ENCODE measurements at places on chromosomes 4 and X.

GRCh38 chr4:124322234-124323065 is 390.1 kb downstream of the ANKRD50 start:
- no peak for DNase-seq

DNA sequence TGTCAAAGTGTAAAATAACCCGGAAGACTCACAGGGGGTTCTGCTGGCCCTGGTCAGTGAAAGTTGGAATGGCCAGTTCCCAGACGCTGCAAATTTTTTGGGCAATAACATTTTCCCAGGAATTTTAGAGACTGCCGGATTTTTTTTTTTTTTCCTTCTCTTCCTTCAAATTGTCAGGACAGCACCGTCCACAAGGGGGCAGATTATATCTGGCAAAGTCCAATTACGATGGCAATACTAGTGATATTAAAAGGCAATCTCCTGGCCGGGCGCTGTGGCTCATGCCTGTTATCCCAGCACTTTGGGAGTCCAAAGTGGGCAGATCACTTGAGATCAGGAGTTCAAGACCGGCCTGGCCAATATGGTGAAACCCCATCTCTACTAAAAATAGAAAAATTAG is 20.5 kb downstream of the SLC25A5 start:
- DNase-seq: no peak

GRCh38 chrX:149540131-149540620 is 636 bp upstream of the EOLA1 start:
- peak; percentile 34 for DNase-seq

DNA sequence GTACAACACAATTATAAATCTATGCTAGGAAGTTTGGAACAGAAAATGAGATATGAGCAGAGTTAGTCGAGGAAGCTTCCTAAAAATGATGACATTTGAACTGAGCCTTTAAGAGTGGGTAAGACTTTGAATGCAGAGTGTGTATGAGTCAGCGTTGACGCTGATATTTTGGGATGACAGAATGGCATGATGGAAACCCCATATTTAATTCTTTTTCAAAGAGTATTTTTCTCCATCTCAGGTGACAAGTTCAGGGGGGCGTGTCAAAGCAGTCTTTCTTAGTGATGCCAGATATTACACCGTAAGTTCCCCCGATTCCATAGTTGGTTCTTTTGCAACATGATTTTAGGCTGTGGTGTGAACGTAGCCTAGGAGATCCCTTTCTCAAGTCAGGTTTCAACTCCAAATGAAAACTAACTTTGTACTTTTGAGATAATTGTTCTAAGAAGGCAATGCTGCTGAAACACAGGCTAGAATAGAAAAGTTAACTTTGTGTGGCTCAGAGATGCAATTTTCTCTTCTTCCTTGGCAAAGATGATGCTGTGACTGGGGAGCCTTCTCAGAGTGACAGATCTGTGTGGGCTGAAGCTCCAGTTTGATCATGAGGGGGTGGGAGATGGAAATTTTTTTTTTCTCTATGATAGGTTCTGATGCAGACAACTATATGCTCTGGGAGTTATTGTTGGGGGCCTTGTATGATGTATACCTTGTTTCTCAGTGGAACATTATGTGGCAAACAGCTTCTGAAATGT is 59.2 kb downstream of the GLUD2 start:
- DNase-seq: no peak

GRCh38 chrX:39677978-39678791 is 419.6 kb downstream of the BCOR start:
- DNase-seq: no peak

GRCh38 chr4:121898150-121898549 is 27.9 kb upstream of the BBS7 start:
- DNase-seq: no peak

DNA sequence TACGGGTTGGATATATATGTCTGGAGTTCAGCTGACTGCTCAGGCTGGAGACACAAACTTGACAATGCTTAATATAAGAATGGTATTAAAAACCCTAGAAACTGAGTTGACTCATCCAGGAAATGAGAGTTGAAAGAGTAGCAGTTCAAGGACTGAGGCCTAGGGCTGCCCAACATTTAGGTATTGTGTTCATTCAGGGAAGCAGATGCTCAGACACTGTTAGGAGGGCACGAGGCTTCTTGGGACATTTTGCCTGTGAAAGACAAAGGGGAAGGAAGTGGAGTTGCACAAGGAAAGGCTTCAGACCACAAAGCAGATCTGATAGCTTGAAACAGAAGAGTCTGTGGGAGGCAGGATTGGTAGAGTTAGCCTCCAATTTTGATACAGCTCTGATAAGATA is 52.0 kb upstream of the HS3ST1 start:
- no peak for DNase-seq

DNA sequence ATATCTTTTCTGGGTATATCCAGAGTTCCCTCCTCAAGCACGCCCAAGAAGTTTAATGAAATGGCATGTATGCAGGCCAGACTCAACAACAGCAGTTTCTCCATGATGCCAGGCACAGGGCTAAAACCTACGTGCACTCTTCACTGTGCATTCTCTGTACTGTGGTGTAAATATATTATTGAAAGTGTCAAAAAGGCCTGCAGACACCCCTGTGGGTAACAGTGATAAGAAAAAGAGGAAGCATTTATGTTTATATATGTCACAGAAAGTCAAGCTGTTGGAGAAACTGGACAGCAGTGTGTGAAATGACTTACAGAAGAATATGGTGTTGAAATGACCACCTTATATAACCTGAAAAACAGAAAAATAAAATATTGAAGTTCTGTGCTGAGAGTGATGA is 29.6 kb upstream of the DCAF8L1 start:
- no peak for DNase-seq

DNA sequence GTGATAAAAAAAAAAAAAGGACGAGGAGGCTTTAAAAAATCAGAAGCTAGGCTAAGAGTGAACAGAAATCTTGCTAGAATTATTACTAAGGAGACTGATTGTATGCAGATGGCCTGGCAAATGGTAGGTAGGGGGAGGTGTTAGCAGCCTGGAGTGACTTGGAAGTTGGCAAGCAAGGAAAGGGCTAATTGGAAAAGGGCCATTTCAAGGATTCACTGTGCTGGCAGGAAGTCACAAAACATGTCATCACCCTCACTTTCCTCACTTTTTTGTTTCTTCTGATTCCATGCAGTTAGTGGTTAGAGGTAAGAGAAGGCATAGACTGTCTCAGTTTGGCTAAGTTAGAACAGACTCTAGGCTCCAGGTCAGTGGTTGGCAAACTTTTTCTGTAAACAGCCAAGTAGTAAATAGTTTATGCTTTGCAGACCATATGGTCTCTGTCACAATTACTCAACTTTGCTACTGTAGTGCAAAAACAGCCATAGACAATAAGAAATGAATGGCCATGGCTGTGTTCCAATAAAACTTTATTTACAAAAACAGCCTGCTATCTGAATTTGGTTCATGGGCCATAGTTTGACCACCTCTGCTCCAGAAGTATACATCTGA is 646.5 kb upstream of the ACTRT1 start:
- DNase-seq: no peak

DNA sequence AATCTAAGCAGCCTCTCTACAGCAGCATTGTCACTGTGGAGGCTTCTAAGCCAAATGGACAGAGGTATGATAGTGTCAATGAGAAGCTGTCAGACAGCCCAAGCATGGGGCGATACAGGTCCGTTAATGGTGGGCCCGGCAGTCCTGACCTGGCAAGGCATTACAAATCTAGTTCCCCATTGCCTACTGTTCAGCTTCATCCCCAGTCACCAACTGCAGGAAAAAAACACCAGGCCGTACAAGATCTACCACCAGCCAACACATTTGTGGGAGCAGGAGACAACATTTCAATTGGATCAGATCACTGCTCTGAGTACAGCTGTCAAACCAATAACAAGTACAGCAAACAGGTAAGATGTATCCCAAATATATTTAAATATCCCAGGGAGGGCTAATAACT is 4.1 kb downstream of the PCDH7 start:
- no peak for DNase-seq

GRCh38 chr4:96736352-96736889 is 896.5 kb downstream of the PDHA2 start:
- DNase-seq: peak; percentile 61

DNA sequence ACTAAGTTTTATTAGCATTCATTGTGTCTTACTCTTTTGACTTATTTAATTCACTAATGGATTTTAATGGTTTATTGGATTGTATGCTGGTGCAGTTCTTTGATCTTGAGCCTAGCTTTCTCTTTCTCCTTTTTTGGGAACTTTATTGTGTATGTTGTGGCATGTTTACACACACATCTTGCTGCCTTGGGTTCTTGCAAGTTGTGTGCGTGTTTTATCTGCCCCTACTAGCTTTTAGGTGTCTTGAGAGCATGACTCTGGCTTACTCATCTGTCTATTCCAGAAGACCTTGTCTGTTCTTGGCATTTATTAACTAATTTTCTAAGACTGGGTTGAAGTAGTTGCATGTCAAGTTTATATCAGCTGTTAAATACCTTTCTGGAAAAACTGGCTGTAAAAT is 2.7 kb downstream of the TMEM165 start:
- no peak for DNase-seq

DNA sequence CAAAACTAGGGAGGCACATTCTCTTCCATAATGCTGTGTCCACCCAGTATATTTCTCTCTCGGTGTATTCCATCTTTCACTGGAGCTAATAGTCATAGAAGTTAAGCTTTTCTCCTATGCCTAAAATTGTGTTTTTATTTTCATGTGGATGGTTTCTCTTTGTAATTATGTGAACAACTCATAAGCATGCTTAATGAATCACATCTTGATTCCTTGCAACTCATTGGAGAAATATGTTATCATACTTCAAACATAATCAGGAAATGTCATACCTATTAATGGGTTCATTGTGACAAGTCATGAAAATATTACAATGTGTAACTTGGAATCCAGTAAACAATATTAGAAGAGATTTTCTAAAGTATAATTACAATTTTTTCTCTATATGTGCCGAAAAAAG is 186.3 kb downstream of the SLC7A11 start:
- DNase-seq: no peak

GRCh38 chr4:173821036-173821435 is 291.0 kb upstream of the HAND2 start:
- no peak for DNase-seq

DNA sequence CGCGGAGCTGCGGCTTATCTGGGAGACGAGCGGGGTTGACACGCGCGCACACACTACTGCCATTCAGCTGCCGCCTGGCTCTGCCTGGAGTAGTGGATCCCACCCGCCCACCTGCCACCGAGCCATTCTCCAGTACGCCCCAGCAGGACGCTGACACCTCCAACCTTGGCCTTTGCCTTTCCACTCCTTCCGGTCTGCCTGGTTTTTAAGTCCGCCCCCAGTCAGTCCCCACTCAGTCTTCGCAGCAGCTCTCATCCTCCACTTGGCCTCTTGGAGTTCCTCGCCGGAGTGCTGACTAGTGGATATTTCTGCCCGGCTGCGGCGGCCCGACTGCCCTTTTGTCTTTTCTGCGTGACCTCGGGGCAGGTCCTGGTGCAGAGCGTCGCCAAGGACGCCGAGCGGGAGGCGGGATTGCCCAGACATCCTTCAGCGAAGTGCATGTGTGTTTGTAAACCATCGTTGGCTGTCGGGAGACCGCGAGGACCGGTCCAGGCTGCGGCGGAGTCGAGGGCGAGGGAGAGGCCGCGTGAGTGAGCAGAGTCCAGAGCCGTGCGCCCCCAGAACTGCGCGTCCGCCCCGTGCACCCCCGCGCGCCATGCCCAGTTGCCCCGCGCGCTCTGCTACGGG is 1.1 kb downstream of the SLIT2 start:
- no peak for DNase-seq

- DNase-seq: no peak
Observed at GRCh38 chr4:128475597-128475996, 188.0 kb upstream of the PGRMC2 start.

- no peak for DNase-seq
Observed at GRCh38 chrX:19964017-19964710, 26.7 kb downstream of the BCLAF3 start.

DNA sequence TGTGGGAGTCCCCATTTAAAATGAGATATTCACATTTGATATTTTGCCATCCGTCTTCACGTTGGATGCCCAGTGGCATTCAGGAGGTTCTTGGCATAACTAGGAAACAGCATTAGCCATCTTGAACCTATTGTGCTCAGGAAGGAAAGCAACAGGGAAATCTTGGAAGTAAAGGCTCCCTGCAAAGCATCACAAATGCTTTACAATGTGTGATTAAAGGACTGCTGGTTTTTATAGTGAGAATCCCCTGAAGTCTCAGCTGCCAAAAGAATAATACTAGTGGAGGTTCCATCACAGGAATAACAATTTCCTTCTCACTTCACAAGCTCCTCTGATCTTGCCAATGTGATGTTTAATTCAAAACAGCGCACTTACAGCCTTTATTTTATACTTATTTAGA is 49.7 kb upstream of the NPNT start:
- DNase-seq: no peak

DNA sequence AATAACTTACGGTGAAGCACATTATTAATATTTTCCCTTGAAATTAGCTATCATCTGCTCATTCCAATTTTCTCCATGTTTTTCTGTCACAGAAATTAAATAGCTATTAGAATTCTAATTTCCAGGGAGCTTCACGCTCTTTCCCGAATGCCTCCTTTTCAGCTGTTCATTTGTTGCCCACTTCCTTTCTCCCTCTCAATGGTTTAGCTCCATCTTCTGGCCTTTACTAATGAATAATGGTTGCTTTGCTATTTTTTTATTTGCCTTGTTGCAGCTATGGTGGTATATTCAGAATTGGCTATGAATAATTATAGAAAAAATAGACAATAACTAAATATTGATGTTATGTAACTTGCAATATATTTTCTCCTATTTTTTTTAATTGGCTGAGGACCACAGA is 70.5 kb downstream of the GRIA2 start:
- no peak for DNase-seq

DNA sequence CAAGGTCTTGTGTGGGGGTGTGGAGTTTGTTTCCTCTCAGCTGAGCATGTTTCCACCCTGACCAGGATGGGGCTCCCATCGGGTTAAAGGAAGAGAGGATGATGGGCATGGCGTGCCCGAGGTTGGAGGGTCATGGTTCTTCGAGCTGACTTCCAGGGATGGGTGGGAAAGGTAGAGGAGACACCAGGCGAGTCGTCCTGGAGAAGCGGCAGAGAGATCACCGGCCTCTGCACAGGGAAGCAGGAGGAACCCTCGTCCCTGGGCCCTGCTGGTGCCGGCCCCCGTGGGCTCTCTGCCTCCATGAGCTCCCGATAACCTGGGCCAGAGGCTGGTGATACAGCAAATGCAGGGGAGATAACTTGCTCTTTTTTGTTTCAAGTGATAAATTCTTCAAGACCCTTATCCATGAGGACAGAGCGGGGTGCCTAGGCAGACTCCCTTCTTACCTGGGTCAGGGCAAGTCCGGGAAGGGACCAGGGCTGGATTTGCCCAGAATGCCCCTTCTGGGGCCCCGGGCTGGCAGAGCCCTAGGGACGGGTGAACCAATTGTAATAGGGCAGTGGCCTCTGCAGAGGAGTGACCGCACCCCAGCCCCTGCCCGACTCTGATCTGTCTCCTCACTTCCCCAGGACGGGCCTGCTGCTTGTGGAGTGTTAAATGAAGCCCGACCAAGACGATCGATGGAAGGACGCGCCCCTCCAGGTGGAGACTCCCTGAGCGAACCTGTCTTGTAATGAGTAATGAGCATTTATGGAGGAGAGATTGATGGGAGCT is 63.0 kb downstream of the CPZ start:
- no peak for DNase-seq
